Stimulated activated CD4-positive, alpha-beta T cell treated with anti-CD3 and anti-CD28 coated beads, Interleukin-4, amount 100 ng/mL, for 1 hour (primary cell): ENCODE measurements at places on chromosomes 6 and 20.
A peak's percentile ranks its signal among the peaks of the same experiment; 100 is the strongest.

DNA sequence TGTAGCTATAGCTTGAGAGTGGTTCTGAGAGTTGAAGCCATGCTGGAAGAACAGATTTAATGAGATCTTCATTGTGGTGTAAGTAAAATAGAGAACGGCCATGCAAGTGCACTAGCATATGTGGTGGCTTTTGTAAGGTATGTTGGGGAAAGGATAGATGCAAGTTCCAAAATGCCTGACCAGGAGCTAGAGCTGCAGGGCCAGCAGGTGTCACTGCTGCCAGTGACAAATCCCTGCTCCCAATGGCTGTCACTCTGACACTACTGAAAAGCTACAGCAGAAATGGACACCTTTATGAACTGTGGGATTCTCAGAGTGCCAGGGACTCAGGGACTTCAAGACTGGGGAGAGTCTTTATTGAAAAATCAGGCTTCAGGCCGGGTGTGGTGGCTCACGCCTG lies 23.1 kb upstream of the VIP start:
- DNase-seq, result no peak

- no peak for DNase-seq
Measured at GRCh38 chr6:33923857-33924514, 120.2 kb upstream of the MLN start.

- no peak for DNase-seq
Measured at GRCh38 chr6:81304466-81304865, 448.0 kb downstream of the TENT5A start.

GRCh38 chr6:105757512-105758200 lies 328.5 kb upstream of the PRDM1 start:
- no peak for DNase-seq

GRCh38 chr20:20856306-20856705 lies 143.9 kb upstream of the RALGAPA2 start:
- DNase-seq, result no peak

DNA sequence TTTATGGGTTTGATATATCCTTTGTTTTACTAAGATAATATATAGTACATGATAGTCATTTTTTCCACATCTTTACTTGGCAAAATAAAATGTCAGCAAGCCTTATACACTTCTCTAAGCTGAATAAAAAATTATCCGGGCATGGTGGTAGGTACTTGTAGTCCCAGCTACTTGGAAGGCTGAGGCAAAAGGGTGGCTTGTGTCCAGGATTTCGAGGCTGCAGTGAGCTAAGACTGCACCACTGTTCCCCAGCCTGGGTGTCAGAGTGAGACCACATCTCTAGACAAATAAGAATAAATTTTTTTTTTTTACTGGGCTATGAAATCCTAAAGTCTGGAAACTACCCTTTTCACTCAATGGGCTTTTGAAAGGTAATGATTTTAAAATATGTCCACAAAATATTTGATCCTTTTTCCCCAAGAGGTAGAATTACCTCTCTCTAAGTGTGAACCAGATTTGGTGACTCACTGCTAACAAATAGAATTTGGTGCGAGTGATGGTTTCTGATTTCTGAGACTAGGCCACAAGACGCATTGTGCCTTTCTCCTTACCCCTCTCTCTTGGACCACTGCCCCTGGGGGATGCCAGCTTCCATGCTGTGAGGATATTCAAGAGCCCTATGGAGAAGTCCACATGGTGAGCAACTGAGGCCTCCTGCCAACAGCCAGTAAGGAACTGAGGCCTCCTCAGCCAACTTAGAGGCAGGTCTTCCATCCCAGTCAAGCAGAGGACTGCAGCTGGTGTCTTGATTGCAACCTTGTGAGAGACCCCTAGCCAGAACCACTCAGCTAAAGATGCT lies 84.2 kb upstream of the ZNFX1 start:
- no peak for DNase-seq

DNA sequence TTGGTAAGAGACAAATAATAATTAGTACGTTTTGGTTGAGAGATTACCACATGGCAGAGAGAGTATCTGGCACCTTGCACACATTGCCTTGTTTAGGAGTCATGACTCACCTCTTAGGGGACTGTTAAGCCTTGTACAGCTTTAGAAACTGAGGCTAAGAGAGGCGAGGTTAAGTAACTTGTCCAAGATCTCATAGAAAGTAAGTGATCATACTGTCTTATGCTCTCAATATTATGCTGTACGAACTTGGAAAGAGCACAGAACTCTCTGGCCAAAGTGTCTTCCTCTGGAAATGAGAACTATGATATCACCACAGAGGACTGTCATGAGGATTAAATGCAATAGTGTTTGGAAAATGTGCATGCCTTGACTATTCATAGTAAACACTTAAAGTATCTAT lies 249.0 kb downstream of the UTRN start:
- DNase-seq, result no peak

- DNase-seq, result no peak
Measured at GRCh38 chr6:158175111-158175510, 7.0 kb downstream of the GTF2H5 start.

DNA sequence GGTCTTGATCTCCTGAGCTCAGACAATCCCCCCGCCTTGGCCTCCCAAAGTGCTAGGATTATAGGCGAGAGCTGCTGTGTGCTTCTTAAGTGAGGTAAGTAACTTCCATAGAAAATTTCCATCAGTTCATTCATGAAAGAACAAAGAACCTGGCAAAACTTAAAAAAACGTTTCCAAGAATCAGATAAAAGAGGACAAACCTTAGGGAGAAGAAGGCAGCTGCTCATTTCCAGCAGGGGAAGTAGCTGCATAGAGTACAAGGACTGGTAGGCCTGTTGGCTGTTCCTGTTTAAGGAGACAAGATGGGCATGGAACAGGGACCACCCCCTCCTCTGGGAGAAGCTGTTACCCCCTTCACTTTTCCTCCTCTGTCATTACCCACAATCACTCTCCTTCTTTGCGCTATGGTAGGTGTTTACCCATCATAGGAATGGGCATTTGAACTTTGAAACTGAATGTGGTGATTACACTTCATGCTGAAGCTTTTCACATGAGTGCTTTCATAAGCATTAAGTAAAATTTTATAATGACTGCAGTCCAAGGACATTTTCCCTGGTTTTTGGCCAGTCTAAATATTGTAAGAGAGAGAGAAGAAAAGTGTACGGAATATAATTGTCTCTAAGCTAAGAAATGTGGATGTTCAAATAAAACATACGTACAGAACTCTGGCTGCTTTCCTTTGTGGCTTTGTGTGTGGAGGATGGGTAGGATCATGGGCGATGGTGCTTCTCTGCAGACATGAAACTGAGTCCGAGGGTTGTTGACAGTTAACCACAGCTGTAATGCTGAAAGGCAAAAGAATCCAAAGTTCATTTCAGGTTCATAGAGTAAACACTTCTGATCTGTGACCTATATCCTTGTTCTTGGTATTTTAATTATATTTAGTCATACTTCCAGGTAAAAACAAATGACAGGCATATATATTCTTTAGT lies 56.4 kb downstream of the CCN2 start:
- DNase-seq, result no peak

GRCh38 chr20:33263784-33264183 lies 19.2 kb upstream of the BPIFB1 start:
- no peak for DNase-seq

DNA sequence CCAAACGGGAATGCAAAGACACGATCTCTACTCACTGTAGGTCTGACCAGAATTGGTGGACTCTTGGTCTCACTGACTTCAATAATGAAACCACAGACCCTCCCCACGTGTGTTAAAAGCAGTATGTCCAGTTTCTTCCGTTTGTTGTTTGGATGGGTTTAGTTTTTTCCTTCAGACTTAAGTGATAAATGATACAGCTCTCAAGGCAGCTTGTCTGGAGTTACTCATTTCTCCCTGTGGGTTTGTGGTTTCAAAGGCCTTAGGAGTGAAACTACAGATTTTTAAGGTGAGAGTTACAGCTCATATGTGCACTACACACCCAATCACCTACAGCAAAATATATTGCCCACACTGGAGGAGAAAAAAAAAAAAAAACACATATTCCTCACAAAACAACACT lies 86.7 kb upstream of the STMND1 start:
- DNase-seq, result no peak

- DNase-seq, result no peak
Measured at GRCh38 chr6:33688006-33688405, 23.5 kb downstream of the UQCC2 start.

DNA sequence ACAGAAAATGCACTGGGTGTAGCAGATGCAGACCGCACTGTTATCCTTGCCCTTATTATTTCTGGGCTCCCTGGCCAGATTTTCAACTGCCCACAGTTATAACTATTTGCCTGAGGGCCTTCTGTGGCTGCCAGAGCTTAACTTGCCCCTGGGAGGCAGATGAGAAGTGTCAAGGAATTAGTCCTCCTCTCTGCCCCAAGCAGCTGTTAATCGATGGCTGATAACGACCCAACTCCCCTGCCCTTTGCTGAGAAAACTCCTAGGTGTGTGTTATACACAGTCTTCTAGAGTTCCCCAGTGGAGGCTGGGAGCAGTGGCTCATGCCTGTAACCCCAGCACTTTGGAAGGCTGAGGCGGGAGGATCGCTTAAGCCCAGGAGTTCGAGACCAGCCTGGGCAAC lies 44.4 kb upstream of the SHLD1 start:
- no peak for DNase-seq

GRCh38 chr6:93639126-93639525 lies 219.8 kb upstream of the EPHA7 start:
- no peak for DNase-seq

GRCh38 chr20:10264166-10264558 lies 45.5 kb downstream of the SNAP25 start:
- no peak for DNase-seq

GRCh38 chr6:87731818-87732661 lies 30.0 kb upstream of the AKIRIN2 start:
- peak; percentile 10 for DNase-seq

- DNase-seq, result no peak
Measured at GRCh38 chr6:98842342-98843180, 8.2 kb downstream of the POU3F2 start.

- no peak for DNase-seq
Measured at GRCh38 chr20:16236589-16237241, 336.5 kb downstream of the KIF16B start.

DNA sequence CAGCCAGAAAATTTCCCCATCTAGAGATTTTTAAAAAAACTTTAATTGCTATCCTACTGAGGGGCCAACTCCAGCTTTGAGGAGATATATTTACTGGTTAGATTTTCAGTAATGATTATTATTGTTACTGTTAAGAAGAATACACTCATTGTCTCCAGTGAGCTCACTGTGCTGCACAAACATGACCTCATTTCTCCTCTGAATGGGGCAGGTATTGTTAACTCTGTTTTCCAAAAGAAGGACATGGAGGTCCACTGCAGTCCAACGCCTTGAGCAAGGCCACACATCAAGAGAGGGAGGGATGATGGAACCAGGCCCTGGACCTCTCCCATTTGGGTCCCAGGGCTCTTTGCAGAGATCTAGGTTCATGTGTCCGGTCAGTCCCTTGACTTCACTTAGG lies 13.9 kb upstream of the SCUBE3 start:
- no peak for DNase-seq

DNA sequence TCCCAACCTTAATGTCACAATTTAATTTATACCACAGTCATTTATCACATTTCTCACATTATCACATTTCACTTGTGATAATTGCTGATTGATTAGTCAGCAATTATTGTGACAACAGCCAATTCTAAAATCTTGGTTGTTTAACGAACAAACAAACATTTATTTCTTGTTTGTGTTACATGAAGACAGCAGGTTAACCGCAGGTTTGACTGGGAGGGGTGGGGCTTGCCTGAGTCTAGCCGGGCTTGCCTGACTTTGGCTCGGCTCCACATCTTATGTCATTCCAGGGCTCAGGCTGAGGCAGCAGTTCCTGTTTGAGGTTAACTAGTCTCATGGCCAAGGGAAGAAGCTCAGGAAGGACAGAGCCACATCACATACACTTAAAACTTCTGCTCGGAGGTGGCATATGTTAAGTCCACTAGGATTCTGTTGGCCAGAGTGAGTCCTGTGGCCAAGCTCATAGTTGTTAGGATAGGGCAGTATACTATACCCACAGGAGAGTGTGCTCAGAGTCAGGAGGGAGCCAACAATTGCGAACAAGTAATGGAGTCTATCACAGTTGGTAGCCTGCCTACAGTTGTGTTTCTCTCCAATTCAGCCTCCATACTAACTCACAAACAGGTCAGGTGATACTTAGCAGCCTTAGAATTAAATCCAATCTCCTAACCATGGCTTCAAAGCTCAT lies 90.0 kb upstream of the IFNGR1 start:
- DNase-seq, result no peak

- no peak for DNase-seq
Measured at GRCh38 chr20:2140561-2140960, 38.9 kb downstream of the STK35 start.

DNA sequence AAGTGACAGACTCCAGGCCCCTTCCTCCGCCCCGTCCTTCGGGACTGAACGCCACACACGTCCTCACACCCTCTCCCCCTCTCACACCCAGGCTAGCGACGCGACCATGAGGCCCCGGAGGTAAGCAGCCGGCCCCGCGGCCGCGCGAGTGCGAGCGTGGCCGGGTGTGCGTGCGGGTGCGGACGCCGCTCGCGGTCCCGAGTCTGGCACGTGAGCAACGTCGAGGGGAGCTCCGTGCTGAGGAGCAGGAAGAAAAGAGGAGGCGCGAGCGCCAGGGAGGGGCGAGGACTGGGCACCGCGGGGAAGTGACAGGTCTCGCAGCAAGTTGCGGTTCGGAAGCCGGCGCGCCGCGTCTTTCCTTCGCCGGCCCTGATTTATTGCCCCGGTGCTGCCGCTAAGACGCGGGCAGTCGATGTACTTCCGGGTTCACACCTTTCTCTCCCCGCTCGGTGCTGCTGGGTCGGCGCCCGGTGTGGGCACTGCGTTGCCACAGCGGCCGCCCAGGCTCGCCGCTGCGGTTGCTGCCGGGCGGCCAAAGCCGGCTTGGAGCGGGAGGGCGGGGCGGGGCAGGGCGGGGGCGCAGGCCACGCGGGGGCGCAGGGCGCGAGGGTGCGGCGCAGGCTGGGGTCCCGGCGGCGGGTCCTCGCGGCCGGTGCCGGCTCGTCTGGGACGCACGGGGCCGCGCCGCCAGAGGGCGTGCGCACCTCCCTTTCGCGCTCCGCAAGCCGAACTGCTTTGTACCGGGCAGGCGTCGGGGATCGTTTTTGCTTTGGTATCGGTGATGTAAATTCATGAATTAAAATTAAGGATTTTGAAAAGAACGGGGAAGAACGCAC lies 15.8 kb upstream of the LIN28B start:
- DNase-seq, result peak; percentile 43
